ENCODE measurements at places on chromosomes 1 and 21.

DNA sequence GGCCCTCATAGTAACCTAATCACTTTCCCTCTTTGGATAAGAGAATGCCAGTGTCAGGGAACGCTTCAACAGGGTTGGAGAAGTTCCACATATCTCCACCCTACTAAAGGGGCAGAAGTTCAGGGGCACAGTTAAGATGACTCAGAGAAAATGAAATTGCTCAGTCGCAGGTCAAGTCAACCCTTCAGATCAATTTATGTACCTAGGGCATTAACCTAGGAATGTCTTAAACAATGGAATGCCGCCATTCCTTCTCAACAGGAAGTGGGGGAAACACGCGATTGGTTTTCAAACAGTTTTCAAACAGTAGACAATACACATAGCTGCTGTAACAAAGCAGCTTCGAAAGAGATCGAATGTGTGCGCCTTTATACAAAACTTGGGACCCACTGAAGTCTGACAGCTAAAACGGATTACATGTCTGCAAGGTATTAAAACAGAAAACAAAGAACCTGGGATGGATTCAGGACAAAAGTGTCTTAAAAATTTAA is 897 bp downstream of the SLC25A24 start:
- H3K27me3 ChIP-seq = peaks cover 13% of the 10 kb centered on the region
- peaks cover 48% of the 10 kb centered on the region for H3K36me3 ChIP-seq
- H3K4me3 ChIP-seq = peak overlapping the region; percentile 87
- peaks cover 40% of the 10 kb centered on the region for H3K4me1 ChIP-seq

DNA sequence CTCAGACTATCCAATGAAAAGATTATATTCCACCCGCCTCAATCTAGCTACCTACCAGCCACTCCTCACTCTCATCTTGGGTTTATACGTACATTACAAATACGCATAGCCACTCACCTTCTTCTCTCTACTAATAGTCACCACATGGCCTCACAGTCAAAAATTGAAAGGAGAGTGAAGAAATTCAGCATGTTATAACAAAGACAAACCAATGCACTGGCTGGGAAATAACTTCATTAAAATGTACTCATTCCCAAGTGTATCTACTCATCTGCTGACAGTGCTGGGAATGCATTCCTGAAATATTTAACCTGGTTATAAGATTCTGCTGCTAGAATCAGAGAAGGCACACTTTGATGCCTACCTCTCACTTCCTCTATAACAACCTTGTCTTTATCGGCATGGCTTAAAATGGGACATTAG is 6.5 kb downstream of the ZNF644 start:
- DNase-seq = no peak
- no peak overlapping the region for H3K4me3 ChIP-seq
- peaks cover 44% of the 10 kb centered on the region for H3K36me3 ChIP-seq
- no peak overlapping the region for H3K27ac ChIP-seq
- peaks cover 66% of the 10 kb centered on the region for H3K4me1 ChIP-seq

DNA sequence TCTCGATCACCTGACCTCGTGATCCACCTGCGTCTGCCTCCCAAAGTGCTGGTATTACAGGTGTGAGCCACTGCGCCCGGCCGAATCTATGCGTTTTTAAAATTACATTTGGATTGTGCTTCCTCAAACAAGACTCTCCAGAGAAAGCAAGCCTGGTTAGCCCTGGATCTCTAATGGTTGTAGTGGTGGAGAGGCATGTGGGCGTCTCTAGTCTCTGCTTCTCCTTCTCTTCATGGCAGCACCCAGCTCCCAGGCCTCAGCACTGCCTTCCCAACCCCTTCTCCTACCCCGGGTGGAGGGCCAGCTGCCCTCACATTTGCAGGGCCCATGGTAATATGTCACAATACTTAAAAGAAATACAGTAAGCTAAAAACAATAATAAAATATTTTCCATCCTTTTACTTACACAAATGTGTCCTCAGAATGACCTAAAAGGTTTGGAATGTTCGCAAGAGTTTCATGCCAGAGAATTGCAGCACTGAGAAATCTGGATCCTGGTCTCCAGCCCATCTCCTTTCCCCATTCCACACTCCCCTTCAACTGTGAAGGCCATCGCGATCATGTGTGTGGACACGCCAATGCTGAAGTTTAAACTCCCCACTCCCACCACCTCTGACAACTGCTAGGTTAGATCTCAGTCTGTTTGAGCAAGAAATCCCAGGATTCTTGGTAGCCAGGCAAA is 7.0 kb downstream of the OR14I1 start:
- H3K4me3 ChIP-seq = no peak overlapping the region
- H3K27me3 ChIP-seq = peaks cover 2% of the 10 kb centered on the region
- H3K36me3 ChIP-seq = no peaks in the 10 kb centered on the region
- DNase-seq = no peak
- no peaks in the 10 kb centered on the region for H3K4me1 ChIP-seq

DNA sequence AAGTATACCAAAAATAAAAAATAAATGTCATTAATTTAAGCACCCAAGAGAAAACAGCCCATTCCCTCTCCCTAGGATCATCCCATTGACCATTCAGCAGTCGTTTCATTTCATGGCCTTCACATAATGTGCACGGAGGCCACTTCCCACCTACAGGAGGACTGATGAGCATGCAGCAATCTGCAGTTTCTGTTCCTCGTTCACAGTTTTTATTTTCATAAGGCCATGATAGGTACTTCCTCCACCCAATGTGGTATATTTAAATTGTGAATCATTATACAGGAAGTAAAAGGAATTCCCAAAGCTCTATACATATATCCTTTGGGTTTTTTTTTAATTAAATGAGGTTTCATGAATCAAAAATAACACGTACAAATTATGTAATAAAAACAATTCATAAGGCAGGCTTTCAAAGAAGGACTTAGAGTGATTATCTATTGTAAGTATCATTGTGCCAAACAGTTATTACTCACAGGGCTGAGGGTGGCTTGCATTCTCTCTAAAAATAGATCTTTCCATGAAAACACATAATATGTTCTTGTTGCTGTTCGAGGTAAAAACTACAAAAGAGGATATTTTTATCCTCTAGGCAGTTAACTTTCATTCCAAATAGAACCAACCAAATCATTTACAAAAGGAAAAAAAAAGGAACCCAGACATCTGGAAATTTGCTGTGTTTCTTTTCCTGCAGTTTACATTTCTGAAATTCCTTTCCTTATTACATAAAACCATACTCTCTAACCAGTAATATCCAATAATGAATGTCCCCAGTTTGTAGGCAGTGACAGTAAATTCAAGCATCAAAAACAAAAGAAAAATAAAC is 27.5 kb upstream of the SLC44A3 start:
- no peak overlapping the region for H3K27ac ChIP-seq
- no peaks in the 10 kb centered on the region for H3K36me3 ChIP-seq
- peaks cover 19% of the 10 kb centered on the region for H3K4me1 ChIP-seq
- no peak overlapping the region for H3K4me3 ChIP-seq
